ENCODE measurements at places on chromosomes 12 and 14. TPM values are rescaled to one million over a fixed set of nuclear protein-coding genes. Genes with fewer than 3 reads are reported as not detected.

DNA sequence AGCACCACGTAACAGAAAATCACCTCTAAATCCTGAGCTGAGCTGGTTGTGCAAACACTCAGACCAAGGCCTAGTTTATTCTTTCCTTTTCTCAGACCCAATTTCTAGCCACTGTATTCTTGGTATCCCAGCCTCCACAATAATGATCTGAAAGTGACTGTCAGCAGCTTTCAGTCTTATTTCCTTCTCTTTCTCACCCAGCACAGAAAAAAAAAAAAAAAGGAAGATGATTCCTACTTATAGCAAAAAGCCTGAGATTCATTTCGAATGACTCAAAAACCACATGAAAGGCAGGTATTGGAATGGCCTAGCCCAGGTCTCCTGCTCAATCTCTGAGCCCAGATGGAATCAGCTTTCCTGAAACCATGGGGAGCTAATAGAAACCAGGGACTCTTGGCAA is 298.6 kb upstream of the PPFIA2 start:
- no peak for DNase-seq

DNA sequence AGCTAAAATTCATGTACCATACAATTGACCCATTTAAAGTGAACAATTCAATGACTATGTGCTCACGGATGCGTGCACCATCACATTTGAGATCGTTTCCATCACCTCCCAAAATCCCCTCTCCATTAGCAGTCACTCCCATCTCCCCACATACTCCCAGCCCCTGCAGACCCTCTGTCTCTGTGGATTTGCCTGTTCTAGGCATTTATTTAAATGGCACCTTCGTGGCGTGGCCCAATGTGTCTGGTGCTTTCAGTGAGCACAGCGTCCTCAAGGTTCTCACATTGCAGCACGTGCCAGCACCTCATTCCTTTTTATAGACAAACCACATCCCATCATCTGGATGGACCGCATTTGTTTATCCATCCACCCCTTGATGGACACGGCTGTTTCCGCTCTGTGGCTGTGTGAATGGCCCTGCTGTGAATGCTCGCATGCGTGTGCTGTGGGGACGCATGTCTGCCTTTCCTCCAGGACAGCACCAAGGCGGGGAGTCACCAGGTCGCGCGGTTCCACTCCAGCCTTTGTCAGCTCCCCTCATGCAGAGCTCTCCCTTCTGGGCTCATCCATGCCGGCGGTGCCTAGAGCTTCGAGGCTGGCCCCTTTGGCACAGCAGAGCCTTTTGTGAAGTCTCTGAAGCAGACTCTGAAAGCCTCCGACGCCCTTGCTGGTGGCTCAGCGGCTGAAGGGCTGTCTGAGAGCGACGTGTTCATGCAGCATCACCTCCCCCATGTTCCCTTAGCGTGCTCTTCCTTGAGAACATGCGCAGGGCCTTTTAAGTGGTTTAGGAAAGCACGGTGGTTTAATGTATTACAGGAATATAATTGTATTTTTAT is 184.4 kb downstream of the KIF26A start:
- DNase-seq, result no peak

DNA sequence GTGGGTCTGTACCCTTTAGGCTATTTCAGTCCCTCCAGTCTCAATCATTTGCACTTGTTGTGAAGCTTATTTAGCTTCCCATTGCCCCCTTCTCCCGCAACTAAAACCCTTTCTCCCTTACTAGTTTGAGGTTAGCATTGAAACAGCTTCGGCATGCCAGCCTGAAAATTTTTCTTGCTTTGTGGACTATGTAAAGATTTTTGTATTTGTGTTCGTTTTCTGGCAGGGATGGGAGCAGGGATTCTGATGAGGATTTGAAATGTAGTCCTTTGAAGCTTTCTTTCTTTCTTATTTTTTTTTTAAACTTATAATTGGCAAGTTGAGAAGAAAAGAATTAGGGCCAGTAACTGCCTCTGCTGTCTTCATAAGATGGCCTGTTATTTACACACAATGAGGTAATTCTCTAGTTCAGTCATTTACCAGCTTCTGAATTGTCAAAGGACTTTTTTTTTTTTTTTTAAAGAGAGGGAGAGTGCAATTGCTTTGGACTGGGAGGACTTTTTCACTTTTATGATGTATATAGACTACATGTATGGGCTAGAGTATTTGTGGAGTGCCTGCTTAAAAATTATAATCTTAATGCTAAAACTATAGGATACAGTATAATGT is 29.0 kb downstream of the PALS1 start:
- DNase-seq, result no peak

The SERPINA3 gene
- total RNA-seq, result 36.4 TPM

DNA sequence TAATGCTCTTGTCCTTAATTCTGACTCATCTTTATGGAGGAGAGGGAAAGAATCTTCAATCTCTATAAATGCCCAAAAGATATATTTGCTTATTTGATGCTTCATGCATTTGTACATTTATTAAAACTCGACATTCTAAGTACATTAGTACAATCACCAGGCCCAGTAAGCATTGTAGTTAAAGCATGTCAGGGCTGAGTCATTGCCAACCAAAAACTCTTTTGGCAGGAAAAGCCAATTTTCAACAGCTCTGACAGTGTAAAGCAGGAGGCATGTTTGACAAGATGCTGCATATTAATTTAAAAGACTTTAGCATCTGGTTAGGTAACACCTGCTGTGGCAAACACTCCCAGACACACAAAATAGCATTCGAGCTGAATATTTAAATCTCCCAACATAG is 290.9 kb downstream of the PPFIA2 start:
- no peak for DNase-seq

DNA sequence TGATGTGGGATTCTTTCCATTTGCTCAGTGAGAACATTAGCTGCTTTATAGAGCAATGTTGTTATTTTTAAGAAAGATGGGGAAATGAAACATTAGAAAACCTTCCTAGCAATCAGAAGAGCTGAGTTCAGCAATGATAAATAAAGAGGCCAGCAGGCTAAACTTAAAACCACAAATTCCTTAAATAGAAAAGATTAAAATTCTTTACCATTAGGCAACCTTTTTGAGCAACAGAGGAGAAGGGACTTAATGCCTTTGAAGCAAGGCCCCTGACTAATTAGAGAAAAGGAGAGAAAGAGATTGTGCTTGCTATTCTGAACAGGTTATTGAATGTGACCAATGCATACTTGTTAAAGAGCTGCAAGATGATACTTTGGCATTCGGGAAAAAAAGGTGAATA is 160.8 kb upstream of the LMO3 start:
- DNase-seq, result no peak

DNA sequence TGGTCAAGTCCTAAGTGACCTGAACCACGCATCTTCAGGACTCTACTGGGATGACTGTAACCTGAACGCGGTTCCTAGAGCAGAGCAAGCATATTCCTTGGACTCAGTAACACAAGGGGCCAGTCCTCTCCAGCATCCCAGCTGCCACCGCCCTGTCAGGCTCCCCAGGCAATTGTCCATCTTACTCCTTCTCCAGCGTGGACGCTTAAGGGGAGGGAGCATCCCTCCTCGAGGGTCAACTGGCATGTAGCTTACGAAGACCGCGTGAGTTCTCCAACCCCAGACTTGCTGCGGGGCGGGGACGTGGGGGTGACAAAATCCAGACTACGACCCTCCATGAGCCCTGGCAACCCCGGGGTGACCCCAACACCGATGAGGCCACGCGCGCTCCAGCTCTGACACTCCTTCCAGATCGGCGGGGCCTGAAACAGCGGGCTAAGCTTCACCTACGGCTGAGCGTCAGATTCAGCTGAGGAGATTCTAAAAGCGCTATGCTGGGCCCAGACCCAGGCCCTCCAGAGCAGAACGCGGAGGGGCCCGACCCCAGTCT is 846 bp upstream of the MTHFD1 start:
- no peak for DNase-seq

The TRPV4 gene
- 4.5 TPM for total RNA-seq

DNA sequence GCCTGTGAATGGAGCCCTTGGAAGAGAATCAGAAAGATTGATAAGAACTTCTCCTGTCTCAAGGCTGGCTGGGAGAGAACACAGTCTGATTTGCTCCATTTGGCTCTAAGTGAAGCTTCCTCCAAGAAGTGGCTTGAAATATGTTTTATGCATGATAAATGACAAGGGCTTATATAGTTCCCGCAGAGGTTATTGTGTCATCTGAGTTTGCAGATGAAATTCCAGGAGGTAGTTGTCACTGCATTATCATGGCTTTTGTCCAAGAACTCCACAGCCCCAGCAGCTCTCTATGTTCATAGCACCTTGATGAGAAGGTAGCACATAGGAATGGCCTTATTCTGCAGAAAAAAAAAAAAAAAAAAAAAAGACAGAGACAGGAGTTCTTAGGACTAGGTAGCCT is 108.5 kb downstream of the DACT1 start:
- DNase-seq, result no peak

The PMEL gene
- 4.9 TPM for total RNA-seq

The ANKRD33 gene
- not detected for total RNA-seq

DNA sequence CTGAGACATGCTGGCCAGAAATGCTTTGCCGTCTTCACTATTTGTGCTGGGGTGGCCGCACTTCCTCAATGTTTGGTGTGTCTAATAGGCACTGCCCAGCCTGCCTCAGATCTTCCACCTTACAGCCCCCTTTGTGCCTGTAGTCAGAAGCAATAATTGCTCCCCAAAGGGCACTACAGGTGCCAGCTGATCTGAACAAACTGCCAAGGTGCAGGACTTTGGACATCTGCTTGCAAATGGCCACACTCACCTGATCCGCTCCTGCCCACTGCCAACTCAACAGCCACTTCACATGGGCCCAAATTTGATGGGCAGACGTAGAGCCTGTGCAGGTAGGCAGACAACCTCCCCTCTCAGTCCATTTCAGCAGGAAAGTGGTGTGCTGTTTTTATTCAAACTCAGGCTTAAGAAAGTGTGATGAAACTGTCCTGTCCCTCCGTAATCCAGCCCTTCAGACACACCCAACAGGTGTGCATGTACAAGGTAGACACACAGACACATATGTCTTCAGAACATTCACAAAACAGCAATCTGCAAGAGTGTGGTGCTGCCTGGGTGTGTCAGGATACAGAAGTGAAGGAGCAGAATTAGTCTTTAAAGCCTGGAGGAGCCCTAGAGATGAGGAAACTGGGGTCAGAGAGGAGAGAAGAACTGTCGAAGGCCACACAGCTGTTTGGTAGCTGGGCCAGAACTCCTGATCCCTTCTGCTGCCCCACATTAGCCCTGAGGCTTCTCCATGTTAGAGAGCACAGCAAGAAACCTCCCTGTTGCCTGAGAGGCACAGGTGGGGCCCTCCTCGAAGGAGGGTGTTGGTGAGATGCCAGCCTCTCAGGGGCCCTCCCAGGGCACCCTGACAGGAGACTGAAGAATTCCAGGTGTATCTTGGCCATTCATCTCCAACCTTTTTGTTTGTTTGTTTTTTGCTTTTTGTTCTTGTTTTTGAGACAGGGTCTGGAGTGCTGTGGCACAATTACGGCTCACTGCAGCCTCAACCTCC is 4.4 kb upstream of the KRT75 start:
- no peak for DNase-seq

- no peak for DNase-seq
Measured at GRCh38 chr12:109553483-109553882, 19.8 kb downstream of the MMAB start.

The STYK1 gene
- 0.93 TPM for total RNA-seq

GRCh38 chr12:34288963-34289345 is 266.7 kb downstream of the ALG10 start:
- DNase-seq, result no peak

The TAS2R14 gene
- 2.5 TPM for total RNA-seq

GRCh38 chr12:7351177-7351576 is 47.3 kb downstream of the ACSM4 start:
- no peak for DNase-seq

DNA sequence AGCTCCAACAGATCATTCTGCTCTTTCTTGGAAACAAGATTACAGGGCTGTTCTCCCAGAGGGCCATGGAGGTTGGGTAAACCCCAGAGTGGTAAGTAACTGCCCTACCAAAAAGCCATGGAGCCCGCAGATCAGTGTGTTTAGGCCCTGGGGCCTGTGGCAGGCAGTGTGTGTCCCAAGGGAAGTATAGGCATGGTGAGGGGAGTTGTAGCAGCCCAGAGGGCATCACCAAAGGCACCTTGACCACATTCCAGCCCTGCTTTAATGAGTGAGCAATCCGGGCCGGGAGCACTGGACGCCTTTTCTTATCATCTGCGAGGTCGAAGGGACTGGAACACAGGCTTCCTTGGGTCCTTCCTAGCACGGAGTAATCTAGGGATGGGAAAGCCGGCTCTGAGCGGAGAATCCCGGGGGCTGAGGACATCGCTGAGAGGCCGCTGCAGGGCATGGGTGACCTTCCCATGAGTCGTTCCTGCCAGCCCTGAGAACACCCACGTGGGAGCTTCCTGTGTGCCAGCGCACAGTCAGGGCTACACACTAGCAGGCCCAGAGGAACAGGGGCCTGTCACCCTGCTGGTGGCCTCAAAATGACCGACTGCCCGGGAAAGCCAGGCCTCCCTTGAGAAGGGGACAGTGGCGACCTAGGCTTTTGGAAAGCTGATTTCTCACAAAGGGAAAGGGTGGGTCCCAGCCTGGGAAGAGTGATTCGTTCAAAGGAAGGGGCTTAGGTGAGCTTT is 91.3 kb downstream of the NINJ2 start:
- no peak for DNase-seq

GRCh38 chr14:23910101-23910875 is 43.3 kb upstream of the DHRS4 start:
- DNase-seq, result no peak

GRCh38 chr12:45017916-45018315 is 33.0 kb downstream of the DBX2 start:
- DNase-seq, result no peak

- no peak for DNase-seq
Measured at GRCh38 chr12:80721326-80721725, 4.6 kb downstream of the MYF5 start.

The RASSF9 gene
- 7.9 TPM for total RNA-seq

GRCh38 chr12:55061024-55061423 is 41.2 kb downstream of the NEUROD4 start:
- DNase-seq, result no peak

DNA sequence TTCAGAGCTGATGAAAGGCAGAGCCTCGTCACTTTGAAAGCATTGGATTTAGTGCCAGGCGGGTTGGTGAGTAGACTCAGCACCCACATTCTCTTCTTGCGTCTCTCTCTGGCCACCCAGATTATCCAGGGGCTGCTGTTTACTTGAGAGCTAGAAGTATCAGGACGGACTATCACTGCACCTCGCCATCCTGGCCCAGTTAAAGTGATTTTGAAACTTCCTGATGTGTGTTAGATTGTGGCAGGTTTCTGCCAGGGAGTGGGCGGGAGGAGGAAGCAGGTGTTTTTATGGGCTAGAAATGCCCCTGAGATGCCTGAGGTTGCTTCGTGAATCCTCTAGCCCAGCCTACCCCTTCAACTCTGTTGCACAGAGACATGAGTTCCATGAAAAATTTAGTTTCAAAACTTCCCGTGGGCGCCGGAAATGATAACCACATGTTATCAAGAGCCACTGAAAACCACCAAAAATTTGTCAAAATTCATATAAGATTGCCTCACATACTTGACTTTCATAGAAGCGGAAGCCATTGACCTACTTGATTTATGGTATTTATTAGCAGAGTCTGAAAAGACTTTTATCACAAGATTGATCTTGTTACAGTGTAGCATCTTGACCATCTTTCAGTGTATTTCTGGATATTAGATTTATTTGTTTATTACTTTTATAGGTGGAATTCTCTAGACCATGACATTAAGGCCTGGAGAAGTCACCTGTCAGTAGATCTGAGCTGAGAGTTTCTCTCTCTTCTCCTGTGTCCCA is 466.0 kb downstream of the RAD51B start:
- no peak for DNase-seq

Data from upper lobe of right lung (tissue), 1 donor.